ENCODE measurements at places on chromosomes 1 and 21. TPM values are rescaled to one million over a fixed set of nuclear protein-coding genes. Genes with fewer than 3 reads are reported as not detected.

The LY9 gene
- 0.18 TPM for total RNA-seq

The RXFP4 gene
- total RNA-seq: not detected

The SELL gene
- total RNA-seq: 0.24 TPM

The DNASE2B gene
- total RNA-seq: not detected

The IL12RB2 gene
- 0.12 TPM for total RNA-seq

The DPYD gene
- 2.0 TPM for total RNA-seq

The COL11A1 gene
- 1.6 TPM for total RNA-seq

The PCBP3 gene
- total RNA-seq: 1.1 TPM

The GUCA2A gene
- total RNA-seq: not detected

The GGPS1 gene
- 19.1 TPM for total RNA-seq

The LELP1 gene
- total RNA-seq: not detected

The PPIAL4G gene
- not detected for total RNA-seq

The CYP4Z1 gene
- total RNA-seq: not detected

The RAB29 gene
- total RNA-seq: 11.2 TPM

The C4BPA gene
- 0.52 TPM for total RNA-seq

The CCDC185 gene
- total RNA-seq: not detected

The PLPPR4 gene
- not detected for total RNA-seq

The CELA3A gene
- not detected for total RNA-seq

The PIK3R3 gene
- total RNA-seq: 1.2 TPM

The RBP7 gene
- 4.7 TPM for total RNA-seq

The KCNA2 gene
- 0.10 TPM for total RNA-seq

The RORC gene
- 0.05 TPM for total RNA-seq

The VWA5B1 gene
- total RNA-seq: not detected

The RGS13 gene
- total RNA-seq: not detected

The CA6 gene
- not detected for total RNA-seq

The BMP8B gene
- total RNA-seq: 5.4 TPM

The RNU1-2 gene
- total RNA-seq: not detected

The CFHR4 gene
- total RNA-seq: not detected

The OR2AK2 gene
- not detected for total RNA-seq

The FCRL6 gene
- not detected for total RNA-seq

The LINGO4 gene
- not detected for total RNA-seq

The GART gene
- total RNA-seq: 65.4 TPM

The S100A3 gene
- 114 TPM for total RNA-seq

The KIF2C gene
- total RNA-seq: 39.3 TPM

The TBX19 gene
- total RNA-seq: 0.35 TPM

The ADSS2 gene
- total RNA-seq: 44.2 TPM

The OLFML2B gene
- total RNA-seq: 0.61 TPM

The LIPI gene
- not detected for total RNA-seq

The BCAN gene
- 0.12 TPM for total RNA-seq

The AUNIP gene
- 7.8 TPM for total RNA-seq

The C1orf185 gene
- not detected for total RNA-seq

The KRTAP19-1 gene
- total RNA-seq: not detected

The TOR1AIP2 gene
- total RNA-seq: 14.5 TPM

The LCE6A gene
- total RNA-seq: not detected

The IFI44 gene
- total RNA-seq: 0.84 TPM

The C1orf210 gene
- not detected for total RNA-seq

The TSSK3 gene
- total RNA-seq: not detected

The LEFTY1 gene
- total RNA-seq: 0.46 TPM

Data from A549 treated with Mapracorat at 1 μM for 4 hours (cell line).